ENCODE measurements at places on chromosomes 7 and 10.

DNA sequence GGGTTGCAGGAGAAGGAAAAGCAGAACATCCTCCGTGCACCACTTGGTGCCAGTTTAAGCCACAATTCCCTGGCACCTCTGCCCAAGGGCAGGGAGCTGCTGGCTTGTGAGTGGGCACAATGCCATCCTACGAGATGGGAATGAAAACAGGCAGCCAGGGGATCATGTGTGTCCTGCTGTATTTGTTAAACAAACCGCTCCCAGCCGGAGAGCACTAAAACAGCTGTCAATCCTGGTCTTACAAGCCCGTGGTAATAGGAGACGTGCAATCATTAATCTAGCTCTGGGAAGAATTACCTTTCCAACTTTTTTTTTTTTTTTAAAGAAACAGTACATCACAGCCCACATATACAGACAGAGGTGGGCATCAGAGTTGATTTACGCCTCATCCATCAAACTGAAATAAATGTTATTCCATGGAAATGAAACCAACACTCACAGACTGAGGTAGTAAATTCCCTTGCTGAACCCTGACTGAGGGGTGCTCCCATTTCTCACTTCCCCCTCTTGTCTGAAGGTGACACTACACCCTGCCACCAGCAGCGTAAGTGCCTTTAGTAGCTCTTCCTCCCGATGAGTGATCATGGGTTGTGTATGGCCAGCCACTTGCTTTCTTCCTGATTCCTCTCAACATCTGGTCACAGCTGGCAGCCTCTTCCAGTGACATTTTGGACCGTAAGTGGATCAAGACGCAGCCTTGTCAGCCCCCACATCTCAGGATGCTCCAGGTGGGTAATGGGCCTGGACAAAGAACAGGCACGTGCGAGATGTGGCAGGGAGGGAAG lies 143.8 kb downstream of the TEX36 start:
- DNase-seq = no peak

DNA sequence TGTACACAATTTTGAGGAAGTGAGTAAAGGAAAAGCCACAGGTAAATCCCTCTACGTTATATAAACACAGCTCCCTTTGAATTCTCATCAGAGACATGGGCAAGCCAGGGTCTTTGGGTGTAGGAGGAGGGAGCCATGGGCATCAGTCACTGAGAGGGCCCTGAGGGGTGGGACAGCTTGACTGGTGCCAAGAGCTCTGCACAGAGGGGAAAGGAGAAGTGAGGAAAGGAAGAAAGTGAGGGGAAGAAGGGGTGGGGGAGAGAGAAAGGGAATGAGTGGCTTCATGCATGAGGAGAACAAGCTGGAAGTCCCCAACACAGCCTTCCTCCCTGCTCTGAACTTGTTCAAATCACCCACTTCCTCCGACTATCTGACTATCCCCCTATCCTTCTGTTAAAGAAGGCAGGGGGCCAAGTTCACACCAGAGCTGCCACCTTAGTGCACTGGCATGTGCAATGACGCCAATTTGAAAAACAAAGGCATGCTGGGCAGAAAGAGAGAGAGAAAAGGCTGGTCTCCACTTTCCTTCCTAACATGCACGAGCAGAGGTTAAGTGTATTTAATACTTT lies 16.4 kb upstream of the RNF148 start:
- DNase-seq = no peak

GRCh38 chr10:11863353-11864109 lies 40.4 kb downstream of the PROSER2 start:
- no peak for DNase-seq

GRCh38 chr7:12389089-12389700 lies 14.5 kb downstream of the VWDE start:
- peak; percentile 53 for DNase-seq

DNA sequence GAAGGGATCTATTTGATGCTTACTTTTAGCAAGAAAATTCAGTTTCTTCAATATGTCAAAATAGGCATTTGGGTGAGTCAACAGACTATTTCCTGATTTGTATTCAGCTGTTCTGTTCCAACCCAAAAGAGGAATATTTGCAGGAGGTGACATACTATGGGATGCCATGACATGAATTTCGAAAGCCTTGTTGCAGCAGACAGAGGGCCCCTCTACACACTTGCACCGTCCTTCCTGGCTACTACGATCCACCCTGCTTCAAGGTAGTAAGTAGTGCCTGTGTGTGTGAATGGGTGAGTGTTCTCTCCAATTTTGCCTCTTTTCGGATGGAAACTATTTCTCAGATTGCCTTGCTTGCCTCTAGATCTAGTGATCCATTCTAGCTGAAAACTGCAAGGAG lies 413.0 kb upstream of the ADARB2 start:
- DNase-seq = no peak

GRCh38 chr10:121356183-121356582 lies 242.1 kb downstream of the FGFR2 start:
- no peak for DNase-seq

DNA sequence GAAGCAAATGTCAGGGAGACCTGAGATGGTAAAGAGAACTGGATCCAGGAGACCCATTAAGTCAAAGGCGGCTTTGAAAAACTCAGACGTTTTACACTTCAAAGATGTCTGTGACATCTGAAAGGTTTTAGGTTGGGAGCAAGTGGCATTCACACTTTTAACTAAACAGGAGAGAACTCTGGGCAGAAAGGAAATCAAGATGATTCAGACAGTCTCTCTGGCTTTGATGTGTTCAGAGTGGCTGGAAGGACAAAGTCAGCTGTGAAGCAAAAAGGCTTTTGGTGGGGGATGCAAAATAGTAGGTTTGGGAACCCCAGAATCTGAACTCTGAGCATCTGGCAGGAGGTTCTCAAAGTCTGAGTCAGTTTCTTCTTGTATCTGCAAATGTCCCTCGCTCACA lies 66.6 kb downstream of the PRKCQ start:
- no peak for DNase-seq

DNA sequence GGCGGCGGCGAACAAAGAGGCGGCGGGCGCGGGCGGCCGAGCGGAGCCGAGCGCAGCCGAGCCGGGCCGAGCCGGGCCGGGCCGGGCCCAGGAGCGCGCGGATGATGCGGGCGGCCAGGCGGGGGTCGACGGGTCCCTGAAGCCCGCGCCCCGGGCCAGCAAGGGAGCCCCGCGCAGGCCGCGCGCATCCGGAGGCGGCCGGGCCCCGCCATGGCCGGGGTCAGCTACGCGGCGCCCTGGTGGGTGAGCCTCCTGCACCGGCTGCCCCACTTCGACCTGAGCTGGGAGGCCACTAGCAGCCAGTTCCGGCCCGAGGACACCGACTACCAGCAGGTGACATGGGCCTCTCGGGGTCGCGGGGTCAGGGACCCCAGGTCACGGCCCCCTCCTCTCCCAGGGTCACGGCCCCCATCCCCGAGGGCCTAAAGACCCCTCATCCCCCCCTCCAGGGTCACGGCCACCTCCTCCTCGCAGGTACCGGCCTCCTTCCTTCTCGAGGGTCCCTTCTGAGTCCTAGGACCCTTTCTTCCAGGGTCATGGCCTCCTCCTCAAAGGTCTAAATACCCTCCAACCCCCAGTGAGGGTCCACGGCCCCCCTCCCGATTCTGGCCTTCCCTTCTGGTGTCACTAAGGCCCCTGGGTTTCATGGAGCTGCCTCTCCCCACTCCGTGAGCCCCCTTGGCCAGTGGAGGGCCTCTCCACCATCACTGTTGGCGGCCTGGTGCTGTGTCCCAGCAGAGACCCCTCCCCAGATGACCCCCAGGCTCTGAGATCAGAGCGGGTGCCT lies at the start of gene TTYH3:
Gene TTYH3, plus strand, starts transcription at position 41 of the 787 bp plus-strand sequence. Its CDS starts 170 bp downstream, at position 211.
- DNase-seq = no peak

- no peak for DNase-seq
Measured at GRCh38 chr7:127153315-127153714, 99.4 kb downstream of the GRM8 start.

DNA sequence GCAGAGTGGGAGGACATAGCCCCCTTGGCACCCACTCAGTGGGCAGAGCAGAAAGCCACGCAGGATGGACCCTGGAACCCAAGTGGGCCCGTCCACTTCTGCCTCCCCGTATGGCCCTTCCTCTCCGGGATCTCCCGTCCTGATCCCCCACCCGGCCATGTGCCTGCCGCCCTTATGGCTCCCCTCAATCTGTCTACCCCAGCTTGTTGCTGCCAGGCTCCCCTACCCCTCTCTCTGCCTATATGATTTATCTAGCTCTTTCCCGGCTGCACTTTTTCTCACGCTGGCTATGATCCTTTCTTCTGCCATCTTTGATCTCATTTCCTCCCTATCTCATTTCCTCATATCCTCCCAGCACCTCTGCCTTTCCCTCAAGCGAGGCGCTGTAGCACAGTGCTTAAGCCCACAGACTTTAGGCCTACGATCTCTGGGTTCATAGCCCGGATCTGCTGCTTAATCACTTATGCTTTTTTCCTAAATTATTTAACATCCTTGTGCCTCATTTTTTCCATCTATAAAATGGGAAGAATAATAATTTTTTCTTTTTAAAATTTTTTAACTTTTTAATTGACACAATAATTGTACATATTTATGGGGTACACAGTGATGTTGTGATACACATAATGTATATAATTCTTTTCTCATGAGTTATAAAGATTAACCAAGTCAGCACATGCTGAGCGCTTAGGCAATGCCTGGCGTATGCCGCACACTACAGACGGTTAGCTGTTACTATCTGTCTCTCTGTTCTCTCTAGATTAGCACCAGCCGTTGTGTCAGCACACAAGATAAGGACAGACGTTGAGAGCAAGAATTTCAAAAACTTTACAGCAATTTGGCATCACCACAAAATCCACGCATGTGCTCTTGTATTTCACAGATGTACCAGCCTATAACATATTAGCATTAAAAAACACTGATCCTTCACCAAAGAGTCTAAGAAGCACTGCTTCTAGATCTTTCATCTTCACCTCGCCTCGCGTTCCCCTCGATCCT lies 18.1 kb downstream of the KCNH2 start:
- no peak for DNase-seq

DNA sequence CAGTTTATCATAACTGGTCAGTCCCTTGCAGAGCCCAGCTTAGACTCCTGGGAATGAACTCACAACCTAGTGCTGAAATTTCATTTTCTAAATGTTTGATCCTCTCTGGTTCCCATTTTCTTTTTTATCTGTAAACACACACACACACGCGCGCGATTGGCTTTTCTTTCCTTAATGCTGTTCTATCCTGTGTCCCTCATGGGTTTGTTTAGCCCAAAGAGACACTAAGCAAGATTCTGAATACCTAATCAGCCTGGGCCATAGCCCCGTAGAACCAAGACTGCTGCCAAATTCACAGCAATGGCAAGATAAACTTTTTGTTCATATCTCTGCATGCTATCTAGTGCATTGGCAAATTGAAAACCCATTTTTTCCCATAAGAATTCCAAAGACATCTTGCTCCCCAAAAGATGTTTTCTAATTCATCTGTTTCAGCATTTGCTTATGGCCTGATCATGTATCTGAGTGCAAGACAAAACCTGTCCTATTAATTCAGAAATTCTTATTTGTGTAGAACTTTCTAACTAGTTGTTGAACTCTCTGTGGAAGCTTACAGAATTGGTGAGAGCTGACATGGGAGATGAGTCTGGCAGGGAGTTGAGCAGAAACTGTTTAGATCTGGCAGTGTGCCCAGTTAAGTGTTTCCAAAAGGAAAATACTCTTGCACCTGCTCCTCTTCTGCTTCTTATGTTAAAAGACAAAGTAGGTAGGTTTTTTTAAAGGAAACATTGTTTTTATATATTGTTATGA lies 1.8 kb upstream of the IFIT1 start:
- DNase-seq = no peak

- no peak for DNase-seq
Measured at GRCh38 chr10:111944331-111944730, 239.2 kb downstream of the GPAM start.

DNA sequence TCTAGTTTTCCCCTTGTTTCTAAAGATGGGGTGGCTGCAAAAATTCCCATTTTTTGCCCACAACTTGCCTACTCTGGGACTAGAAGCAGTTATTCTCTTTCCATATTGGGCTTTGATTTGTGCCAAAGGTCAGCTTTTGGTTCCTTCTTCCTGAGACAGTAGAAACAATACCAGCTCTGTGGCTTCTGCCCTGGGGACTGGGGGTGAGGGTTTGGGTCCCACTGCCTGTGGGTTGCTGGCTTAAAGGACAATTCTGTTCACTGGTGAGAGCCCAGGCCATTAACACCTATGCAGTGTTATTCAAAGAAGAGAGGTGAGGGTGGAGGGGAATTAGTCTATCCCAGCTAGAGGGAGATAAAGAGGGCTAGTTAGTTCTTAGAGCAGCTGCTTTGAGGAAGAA lies 171.5 kb downstream of the CPEB3 start:
- DNase-seq = no peak

DNA sequence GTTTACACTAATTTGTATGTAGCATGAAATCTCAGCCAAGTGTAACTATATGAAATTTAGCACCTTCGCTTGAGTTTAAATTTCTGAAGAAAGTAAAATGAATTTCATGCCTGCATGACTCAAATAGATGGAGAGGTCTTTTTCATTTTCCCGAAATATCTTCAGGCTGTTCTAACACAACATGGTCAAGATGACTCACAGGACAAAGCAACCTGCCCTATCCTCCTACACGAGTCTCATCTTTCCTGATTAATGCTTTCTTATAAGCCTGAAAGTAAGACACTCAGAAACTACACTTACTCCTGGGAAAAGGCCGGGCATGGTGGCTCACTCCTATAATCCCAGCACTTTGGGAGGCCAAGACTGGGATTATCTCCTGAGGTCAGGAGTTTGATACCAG lies 41.2 kb downstream of the CH25H start:
- DNase-seq = peak; percentile 22

- peak; percentile 58 for DNase-seq
Measured at GRCh38 chr10:121927318-121927840, 452 bp downstream of the ATE1 start.

DNA sequence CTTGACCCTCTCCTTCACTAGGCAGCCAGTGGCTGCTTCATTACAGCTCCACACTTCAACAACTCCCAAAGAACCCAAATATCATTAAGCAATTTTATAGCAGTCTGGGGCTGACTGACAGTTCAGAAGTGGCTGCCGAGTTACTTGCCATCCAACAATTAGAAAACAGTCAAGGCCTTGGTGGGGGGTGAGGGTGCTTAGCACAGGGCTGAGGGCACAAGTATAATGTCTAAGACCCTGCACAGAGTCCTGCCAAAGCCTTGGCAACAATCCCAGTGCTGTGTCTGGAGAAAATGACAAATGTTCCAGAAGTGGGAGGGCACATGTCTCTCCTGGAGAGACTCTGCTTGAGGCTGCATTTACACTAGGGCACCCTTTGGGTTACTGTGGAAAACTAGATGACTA lies 71.1 kb downstream of the CXCL12 start:
- no peak for DNase-seq

- no peak for DNase-seq
Measured at GRCh38 chr7:11858026-11858425, 26.0 kb upstream of the THSD7A start.

- no peak for DNase-seq
Measured at GRCh38 chr10:37711617-37712488, 145.6 kb downstream of the ZNF248 start.

- DNase-seq = no peak
Measured at GRCh38 chr10:29647478-29647877, 12.7 kb upstream of the SVIL start.

Measured in EL (cell line).